ENCODE measurements at places on chromosomes 12 and 14.

GRCh38 chr14:59246566-59246965, 58.1 kb downstream of the DAAM1 start:
- DNase-seq: no peak

DNA sequence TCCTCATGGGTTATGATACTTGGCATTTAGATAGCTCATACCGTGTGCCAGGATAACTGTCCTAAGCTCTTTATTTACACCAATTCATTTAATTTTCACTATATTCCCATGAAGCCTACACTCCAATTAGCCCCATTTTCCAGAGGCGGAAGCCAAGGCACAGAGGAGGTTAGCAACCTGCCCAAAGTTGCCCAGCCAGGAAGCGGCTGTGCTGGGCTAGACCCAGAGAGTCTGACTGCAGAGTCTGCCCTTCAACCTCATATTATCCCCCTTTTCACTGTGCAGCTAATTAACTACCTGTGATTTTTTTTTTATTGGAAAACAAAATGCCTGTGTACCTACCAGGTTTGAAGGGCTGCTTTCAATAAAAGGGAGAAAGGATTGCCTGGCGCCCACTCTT, 2.5 kb downstream of the RFLNA start:
- no peak for DNase-seq

DNA sequence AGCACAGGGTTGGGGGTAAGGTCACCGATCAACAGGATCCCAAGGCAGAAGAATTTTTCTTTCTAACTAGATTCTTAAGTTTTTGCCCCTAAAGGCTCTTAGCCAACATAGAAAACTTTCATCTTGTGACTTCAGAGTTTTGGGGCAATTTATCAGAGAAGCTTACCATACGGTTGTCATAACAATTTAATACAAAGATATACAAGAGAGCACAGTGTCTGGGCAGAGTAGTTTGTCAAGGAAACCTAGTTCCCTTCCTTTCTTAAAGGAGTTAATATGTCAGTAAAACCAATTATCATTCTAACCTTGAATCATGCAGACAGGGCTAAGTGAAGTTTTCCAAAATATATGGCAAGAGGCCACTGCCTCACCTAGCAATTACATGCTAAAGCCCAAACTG, 18.4 kb downstream of the NR2C1 start:
- DNase-seq: no peak

GRCh38 chr12:32102234-32102633, 4.4 kb upstream of the BICD1 start:
- DNase-seq: no peak

DNA sequence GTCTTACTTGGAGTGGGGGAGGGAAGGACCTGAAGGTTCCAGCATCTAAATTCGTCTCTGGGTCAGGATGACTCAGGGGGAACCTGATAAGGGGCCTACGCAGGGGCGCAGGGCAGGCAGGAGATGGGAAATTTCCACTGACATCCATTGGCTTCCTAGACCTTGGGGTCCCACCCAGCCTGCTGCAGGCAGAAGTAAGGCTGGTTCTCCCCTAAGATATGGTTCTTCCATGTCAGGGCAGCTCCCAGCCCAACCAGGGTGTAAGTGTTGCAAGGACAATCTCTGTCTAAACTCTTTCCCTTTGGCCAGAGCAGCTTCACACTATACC, 2.1 kb upstream of the NDRG2 start:
- no peak for DNase-seq

DNA sequence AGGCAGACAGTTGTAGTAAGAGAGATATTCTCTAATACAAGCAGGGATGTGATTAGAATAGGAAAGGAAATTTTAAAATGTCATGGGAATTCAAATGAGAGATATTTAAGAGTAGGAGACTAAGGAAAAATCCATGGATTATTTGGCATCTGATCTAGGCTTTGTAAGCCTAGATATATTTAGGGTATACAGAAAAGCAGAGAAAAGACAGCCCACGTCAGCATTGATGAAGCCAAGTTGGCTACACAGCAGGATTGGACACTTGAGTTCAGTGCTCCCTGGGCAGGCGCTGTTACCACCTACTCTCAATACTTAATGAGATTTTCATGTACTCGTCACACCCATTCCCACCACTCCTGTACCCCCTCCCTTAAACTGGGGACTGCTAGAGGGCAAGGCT, 1.7 kb upstream of the KCNJ8 start:
- DNase-seq: no peak

GRCh38 chr12:89347325-89347829, 4.9 kb downstream of the DUSP6 start:
- no peak for DNase-seq

DNA sequence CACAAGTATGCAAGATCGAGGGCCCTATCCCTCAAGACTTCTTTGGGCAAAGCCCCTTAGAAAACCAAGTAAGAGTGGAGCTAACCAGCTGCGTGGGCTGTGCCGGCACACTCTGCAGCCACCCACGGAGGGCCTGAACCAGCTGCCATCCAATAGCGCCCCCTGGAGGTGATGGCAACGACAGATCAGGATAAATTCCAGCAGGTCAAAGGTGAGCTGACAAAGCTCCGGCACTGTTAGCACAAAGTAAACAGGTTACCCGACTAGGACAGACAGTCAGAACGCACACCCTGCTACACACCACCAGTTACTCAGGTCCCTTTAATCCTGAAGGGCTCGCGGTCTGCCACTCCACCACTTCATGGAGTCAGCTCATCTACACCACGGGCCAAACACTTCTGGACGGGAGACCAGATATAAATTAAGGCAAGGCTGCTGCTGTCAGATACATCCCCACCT, 4.9 kb downstream of the ZBTB39 start:
- peak; percentile 47 for DNase-seq

- DNase-seq: no peak
Measured at GRCh38 chr14:74868739-74869138, 7.2 kb downstream of the PROX2 start.

DNA sequence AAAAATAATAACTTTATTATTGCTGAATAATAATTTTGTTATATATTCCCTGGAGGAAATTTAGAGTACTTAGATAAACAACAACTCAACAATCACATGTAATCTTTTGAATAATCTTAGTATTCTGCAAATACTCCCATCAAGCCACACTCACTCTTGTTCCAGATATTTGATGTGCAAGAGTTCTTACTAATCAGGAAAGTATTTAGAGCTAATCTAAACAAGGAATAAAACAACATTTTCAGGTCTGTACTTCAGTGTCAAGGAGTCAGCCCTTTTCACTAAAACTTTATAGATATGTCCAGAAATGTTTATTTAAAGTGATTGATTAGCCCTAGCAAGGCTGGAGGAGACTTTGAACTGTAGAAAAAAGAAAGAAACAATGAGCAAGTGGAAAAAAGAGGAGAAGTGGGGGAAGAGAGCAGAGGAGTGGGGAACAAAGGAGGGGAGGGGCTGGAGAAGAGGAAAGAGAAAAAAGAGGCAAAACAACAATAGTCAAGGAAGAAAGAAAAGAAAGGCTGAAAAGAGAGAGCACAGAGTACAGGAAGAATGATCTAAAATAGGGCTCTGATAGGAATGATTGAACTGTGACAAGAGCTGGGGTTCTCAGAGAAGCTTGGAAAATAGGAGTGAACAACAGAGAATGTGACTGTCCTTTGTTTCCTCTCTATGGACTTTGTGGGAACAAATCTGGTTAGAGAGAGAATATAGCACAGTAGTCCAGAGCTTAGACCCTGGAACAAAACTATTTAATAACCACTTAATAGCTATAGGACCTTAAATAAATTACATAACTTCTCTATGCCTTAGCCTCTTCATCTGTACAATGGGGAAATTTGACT, 238.7 kb downstream of the AKAP6 start:
- no peak for DNase-seq

DNA sequence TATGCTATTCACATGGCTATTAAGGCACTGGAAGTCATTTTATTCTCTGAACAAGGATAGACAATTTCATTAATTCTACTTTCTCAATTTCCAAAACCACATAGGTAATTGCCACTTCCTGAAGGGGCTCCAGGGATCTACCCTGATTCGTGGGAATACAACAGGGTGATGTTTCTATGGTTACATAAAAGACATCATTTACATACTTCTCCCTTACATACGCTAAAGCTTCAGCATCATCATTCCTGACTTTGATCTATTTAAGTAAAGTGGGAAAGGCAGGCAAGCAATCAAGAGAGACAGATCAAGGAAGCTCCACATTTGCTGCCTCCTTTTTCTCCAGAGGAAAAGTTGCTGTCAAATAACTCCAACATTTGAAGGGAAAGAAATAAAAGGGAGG, 118.8 kb upstream of the SINHCAF start:
- DNase-seq: no peak

GRCh38 chr12:58528271-58528670, 392.0 kb downstream of the LRIG3 start:
- DNase-seq: no peak

DNA sequence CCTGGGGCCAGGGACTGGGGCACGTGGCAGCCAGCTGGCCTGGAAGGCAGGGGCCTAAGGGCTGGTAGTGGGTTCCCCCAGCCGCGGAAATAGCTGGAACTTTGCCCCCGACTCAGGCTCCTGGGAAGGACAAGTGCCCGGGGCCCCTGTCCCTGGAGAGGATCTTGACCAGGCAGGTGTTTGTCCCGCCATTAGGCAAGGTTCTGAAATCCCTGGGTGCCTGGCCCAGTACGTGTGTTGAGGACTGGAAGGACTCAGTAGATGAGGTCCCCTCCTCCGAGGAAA, 94.2 kb downstream of the B4GALNT3 start:
- DNase-seq: no peak
